ENCODE measurements at places on chromosomes 7 and 10.

DNA sequence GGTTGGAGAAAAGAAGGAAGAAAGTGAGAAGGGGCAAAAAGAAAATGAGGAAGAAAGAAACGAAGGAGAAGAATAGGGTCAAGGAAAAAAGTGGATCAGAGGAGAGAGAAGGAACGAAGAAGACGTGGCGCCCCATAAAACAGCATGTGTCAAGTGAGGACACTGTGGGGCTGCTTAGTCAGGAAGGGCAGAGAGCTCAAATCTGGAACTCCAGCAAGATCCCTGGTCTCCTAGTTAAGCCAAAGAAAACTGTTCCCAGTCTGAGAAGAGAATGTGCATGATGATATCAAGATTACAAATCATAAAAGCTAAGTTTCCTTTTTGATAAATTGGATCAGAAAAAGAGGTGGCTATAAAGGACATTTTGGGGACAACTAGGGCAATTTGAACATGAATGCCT lies 33.0 kb downstream of the CREB3L2 start:
- DNase-seq = no peak

DNA sequence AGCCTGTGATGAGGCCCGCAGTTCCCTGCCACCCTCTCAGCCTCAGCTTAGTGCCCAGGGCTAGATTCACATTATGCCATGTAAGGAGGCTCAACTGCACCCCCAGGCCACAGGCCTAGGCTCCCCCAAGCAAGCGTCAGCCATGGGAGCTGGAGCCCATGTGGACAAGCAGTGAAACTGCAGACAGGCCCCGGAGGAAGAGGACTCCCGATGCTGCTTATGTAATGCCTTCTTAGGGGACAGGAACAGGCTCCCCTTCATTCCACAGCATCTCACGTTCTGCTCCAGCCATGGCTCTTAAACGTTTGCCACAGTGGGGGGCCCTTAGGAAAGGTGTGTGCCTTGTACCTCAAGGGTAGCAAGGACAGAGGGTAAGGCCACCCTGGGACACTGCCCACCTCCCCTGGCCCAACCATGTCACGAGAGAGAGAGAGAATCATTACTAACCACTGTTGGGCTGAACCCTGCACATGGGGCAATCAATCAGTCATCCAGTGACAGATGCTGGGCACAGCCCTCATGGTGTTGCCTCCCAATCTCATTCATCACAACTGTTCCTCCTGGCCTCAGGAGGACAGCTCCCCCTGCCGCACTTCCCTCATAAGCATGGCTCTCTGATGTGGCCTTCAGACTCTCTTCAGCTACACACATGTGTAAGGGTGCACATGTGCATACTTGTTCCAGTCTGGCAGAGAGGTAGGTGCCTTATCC lies 263.0 kb downstream of the GRID1 start:
- DNase-seq = no peak

GRCh38 chr7:100673942-100674410 lies 436 bp downstream of the GNB2 start:
- peak; percentile 80 for DNase-seq

DNA sequence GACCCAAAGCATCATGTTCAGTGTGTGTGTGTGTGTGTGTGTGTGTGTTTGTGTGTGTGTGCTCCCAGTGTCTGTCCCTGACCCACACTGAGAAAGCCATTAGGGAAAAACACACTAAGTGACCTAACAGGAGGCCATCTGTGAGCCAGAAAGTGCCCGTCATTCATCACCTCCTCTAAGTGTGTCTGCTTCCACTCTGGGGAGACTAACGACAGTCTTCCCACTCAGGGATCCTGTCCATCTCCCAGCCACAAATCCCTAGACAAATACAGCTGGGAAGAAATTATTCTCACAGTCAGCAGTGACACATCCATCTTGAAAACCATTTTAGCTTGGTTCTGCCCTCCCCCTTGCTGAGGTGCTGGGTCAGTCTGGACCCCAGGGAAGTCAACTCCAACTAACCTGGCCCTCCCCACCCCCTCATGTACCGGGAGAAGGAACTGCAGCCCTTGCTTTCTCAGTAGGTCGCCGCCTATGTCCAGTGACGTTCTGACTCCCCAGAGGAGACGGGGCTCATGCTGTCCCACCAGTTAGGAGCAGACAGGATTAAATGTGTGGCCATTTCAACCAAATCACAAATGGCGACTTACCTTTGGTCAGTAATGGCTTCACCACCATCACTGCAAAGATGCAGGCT lies 296.5 kb upstream of the ZNF32 start:
- no peak for DNase-seq

- no peak for DNase-seq
These were observed 219.6 kb upstream of the NPSR1 start for GRCh38 chr7:34438436-34438835.

GRCh38 chr10:71627230-71627939 lies 92.2 kb downstream of the C10orf105 start:
- no peak for DNase-seq

DNA sequence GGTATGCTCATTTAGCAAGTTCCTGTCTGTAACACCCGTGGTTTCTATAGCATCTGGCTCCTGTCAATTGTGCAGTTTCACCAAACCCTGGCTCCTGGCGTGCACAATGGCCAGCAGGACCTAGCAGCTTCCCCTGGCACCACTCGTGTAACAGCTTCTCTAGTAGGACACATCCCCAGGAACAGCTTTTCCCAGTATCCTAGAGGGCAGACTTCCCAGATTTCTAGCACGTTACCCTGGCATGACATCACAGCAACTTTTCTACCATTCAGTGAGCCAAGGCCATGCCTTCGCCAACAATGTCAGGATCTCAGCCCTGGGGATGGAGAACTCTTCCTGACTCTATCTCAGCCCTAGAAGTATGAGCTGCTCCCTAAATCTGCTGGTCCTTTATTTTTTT lies 6.5 kb downstream of the YME1L1 start:
- no peak for DNase-seq

DNA sequence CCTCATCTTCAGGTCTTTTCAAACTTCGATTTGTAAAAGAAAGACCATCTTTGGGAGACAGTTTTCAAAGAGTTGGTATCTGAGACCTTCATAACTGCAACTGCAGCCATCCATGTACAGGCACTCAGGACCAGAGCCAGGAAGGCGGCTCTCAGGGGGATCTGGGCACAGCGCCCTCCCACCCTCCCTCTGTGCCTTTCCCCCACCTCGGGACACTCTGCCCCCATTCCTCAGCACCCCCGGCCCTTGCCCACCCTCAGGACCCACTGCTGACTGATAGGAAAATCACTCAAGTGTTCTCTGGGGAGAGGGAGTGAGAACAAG lies 143.6 kb downstream of the CUBN start:
- DNase-seq = no peak

- no peak for DNase-seq
These were observed 60.2 kb downstream of the SMURF1 start for GRCh38 chr7:99083733-99084132.

DNA sequence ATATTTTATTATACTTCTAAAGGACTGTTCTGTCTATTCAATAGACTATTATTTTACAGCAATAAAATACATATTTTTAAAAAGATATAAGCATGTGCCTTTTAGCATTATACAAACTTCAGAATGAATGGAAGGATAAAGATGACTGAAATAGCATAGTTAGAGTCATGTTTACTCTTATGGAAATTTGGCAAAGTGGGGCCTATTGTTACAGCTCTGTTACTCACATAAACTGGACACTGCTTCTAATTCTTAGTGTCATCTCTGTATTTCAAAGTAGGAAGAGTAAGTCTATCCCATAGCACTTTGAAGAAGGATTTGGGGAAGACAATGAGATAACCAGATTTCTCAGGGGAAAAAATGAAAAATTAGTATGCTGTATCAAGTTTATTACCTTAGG lies 168.2 kb downstream of the SKAP2 start:
- DNase-seq = no peak

DNA sequence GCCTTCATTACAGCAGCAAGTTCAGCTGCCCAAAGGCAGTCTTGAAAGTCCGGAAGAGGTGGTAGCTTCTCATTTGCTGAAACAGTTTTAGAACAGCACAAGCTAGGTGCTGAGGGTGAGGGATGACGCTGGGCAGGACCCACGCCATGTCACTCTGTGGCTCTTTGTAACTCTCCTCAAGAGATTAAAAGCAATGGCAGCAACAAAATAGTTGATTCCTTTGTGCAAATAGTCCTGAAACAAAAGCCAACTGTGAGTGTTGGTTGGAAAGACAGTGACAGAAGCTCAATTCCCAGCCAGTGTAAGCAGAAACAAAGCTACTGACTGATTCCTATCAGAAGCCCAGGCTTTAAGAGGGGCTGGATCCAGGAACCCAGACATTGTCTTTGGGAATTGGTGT lies 47.6 kb upstream of the AQP1 start:
- DNase-seq = no peak

DNA sequence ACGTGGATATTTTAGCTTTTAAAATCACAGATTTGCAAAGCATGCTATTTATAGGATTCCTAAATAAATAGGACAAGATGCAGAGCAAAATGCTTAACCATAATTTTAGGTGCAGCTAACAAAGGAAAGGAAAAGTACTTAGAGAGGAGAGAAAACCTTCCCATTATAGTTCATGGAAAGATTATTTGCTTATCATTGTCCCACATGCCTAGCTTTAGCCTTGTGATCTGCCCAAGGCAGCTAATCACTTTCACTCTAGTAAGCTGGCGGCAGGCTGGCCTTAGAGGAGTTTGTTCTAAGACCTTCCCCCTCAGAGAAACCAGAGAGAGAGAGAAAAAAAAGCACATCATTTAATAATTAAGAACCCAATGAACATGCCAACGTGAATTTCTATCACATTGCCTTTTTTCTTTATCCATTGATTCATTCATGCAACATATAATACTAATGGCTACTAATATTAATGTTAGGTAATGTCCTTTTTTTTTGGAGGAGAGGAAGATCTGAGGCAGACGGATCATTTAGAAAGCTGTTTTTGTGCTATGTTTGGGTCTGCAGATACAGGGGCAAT lies 274.6 kb downstream of the ARL4A start:
- no peak for DNase-seq

- DNase-seq = no peak
These were observed 230.9 kb downstream of the MAD1L1 start for GRCh38 chr7:2001601-2002442.

DNA sequence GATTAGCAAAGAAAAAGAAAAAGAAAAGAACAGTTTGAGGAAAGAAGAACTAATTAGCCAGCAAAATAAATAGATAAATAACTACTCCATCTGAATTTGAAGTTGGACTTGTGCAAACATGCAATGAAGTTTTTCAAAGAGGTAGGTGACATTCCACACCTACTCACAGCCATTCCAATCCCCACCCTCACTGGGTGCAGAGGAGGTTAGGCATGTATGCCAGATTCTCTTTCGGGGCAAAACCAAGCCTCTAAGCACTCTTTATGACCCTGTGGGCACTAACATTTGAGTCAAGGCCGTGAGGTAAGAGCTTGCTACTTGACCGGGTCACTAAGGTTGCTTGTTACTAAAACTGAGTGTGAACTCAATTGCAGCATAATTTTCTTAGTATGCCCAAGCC lies 108.4 kb upstream of the SEMA3A start:
- no peak for DNase-seq

GRCh38 chr10:74704629-74705357 lies 121.6 kb upstream of the KAT6B start:
- no peak for DNase-seq

DNA sequence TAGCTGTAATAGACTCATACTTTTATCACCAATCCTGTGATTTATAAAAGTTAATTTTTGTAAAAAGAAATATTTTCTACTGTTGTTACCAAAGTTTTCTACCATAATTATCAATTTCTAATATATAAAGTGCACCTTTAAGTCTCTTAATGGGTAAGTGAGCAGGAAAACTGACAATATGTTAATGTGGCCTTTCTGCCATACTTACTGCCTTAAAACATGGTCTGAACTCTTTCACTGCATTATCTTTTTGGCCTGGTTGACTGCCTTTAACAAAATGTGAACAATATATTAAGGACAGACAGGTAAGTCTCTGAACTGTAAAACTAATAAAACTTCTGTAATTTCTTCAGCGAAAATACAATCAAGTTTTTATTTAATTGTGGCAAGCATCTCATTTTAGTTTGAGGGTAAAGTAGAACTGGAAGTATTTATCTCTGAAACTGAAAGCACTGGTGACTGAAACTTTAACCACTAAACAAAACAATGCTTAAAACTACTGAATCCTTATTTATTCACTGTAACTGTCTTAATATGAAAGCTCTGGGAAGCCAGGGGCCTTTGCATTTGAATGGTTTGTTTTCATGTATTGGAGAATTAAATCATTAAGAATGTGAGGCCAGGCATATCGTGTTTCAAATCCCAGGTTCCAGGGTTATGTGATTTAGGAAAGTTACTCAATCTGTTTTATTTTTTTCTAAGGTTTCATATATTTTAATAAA lies 948.8 kb upstream of the POT1 start:
- no peak for DNase-seq

DNA sequence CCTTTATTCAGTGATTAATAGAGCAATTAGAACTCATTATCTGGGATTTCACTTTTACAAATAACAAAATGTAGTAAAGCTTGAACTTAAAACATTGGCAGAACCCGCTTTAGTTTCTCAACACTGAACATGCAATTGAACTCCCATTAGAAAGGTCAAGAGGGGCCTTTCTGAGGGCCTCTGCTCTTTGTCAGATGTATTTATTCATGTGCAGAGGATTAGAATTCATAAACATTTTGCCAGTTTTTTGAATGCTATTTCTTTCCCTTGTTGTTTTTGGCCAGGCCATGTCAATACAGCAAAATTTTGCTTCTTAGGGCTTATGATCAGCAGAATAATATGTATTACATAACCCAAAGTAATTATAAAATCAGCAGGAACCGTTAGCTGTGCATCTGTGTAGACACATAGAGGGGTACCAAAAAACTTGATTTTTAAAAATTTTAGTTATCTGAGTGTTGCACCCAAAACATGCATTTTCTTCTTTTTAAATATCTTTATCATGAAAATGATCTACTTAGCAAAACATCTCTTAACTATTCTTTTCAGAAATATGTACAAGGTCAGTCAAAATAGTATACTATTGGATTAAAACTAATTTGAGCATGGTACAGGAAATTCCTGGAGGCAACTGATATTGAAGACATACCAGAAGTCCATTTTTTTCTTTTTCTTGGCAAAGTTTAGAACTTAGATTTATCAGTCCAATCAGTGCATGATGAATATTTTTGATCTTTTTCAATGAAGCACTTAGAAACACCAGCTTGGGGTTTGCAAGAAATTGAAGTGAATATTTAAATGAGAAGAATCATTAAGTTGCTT lies 177.5 kb downstream of the TWIST1 start:
- no peak for DNase-seq

- DNase-seq = no peak
These were observed 15.1 kb upstream of the AKR1B10 start for GRCh38 chr7:134512271-134512670.

DNA sequence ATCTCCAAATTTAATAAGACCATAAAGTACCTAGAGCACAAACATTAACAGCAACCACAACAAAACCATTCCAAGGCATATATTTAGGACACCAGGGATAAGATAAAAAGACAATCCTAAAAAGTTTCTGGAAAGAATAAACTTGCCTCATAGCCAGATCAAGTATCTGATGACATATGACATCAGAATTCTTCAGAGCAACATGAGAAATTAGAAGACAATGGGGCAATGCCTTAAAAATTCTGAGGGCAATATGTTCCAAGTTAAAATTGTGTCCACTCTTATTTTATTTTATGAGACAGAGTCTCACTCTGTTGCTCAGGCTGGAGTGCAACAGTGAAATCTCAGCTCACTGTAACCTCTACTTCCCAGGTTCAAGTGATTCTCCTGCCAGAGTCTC lies 2.8 kb downstream of the EFCAB10 start:
- DNase-seq = no peak

Data from GM06990 (cell line).